ENCODE measurements at places on chromosomes 6 and 20. TPM values are rescaled to one million over a fixed set of nuclear protein-coding genes. Genes with fewer than 3 reads are reported as not detected.

KCNK17 gene
- total RNA-seq, result not detected

SRSF12 gene
- not detected for total RNA-seq

KHDRBS2 gene
- 0.50 TPM for total RNA-seq

TMEM244 gene
- not detected for total RNA-seq

MACROD2 gene
- total RNA-seq, result 0.85 TPM

PABPC1L gene
- 60.3 TPM for total RNA-seq

CLPSL2 gene
- total RNA-seq, result not detected

CCN6 gene
- total RNA-seq, result not detected

IL17F gene
- 0.35 TPM for total RNA-seq

SNX3 gene
- total RNA-seq, result 51.5 TPM

GJE1 gene
- total RNA-seq, result not detected

FAM184A gene
- 3.5 TPM for total RNA-seq

RFX6 gene
- not detected for total RNA-seq

OPRL1 gene
- total RNA-seq, result 1.4 TPM

RTF2 gene
- total RNA-seq, result 62.6 TPM

FOXA2 gene
- total RNA-seq, result not detected

MOG gene
- not detected for total RNA-seq

TRIM10 gene
- total RNA-seq, result 0.37 TPM

C2 gene
- total RNA-seq, result 2.1 TPM

PDE7B gene
- total RNA-seq, result 0.18 TPM

RAMACL gene
- total RNA-seq, result 0.82 TPM

NR2E1 gene
- total RNA-seq, result not detected

IPCEF1 gene
- total RNA-seq, result 50.4 TPM

VEGFA gene
- total RNA-seq, result 6.3 TPM

RGL2 gene
- total RNA-seq, result 42.1 TPM

PREX1 gene
- total RNA-seq, result 188 TPM

BPIFB2 gene
- not detected for total RNA-seq
